ENCODE measurements at places on chromosomes 2 and 18. TPM values are rescaled to one million over a fixed set of nuclear protein-coding genes. Genes with fewer than 3 reads are reported as not detected.

Gene TMEFF2
- total RNA-seq = not detected

- H3K4me3 ChIP-seq = no peak overlapping the region
- H3K36me3 ChIP-seq = no peaks in the 10 kb centered on the region
- H3K4me1 ChIP-seq = no peaks in the 10 kb centered on the region
- no peaks in the 10 kb centered on the region for H3K27me3 ChIP-seq
- no peak for DNase-seq
Observed at GRCh38 chr2:207937823-207938222, 87.5 kb downstream of the PLEKHM3 start.

- no peak overlapping the region for H3K27ac ChIP-seq
- no peaks in the 10 kb centered on the region for H3K27me3 ChIP-seq
- DNase-seq = no peak
- peaks cover 2% of the 10 kb centered on the region for H3K36me3 ChIP-seq
- H3K4me1 ChIP-seq = no peaks in the 10 kb centered on the region
- H3K4me3 ChIP-seq = no peak overlapping the region
Observed at GRCh38 chr2:121386707-121387106, 101.7 kb upstream of the TFCP2L1 start.

- DNase-seq = peak; percentile 75
- no peaks in the 10 kb centered on the region for H3K36me3 ChIP-seq
- peaks cover 8% of the 10 kb centered on the region for H3K4me1 ChIP-seq
- H3K4me3 ChIP-seq = no peak overlapping the region
- H3K27me3 ChIP-seq = no peaks in the 10 kb centered on the region
Observed at GRCh38 chr2:45909677-45910191, 258.3 kb downstream of the PRKCE start.

DNA sequence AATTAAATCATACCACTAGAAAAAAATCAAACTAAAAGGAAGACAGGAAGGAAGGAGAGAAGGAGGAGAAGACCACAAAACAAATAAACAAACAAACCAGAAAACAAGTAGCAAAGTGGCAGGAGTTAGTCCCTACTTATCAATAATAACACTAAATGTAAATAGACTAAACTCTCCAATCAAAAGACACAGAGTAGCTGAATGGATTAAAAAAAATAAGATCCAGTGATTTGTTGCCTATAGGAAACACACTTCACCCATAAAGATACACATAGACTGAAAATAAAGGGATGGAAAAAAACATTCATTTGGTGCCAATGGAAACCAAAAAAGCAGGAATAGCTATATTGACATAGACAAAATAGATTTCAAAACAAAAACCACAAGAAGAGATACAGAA is 23.4 kb upstream of the BAZ2B start:
- no peaks in the 10 kb centered on the region for H3K4me1 ChIP-seq
- H3K36me3 ChIP-seq = no peaks in the 10 kb centered on the region
- no peak overlapping the region for H3K4me3 ChIP-seq
- no peak overlapping the region for H3K27ac ChIP-seq
- H3K27me3 ChIP-seq = no peaks in the 10 kb centered on the region

DNA sequence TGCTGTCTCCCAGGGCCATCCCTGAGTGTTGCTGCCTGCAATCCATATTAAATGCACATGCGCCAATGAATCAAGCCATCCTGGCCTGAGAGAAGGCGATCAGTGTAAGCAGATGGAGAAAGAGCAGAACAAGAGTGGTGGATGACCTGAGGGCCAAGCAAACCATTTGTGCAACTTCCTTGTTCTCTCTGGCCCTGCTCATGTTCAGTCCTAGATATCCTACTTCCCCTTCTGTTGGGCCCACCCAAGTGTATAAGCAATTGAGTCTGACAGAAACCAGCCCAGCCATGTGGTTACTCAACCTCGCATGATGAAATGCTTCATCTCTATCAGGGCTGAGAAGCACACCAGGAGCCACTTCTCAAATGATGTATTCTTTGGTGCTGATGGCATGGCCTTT is 383.1 kb upstream of the ID2 start:
- H3K27ac ChIP-seq = peak overlapping the region; percentile 80
- no peak overlapping the region for H3K4me3 ChIP-seq
- DNase-seq = no peak
- no peaks in the 10 kb centered on the region for H3K36me3 ChIP-seq

DNA sequence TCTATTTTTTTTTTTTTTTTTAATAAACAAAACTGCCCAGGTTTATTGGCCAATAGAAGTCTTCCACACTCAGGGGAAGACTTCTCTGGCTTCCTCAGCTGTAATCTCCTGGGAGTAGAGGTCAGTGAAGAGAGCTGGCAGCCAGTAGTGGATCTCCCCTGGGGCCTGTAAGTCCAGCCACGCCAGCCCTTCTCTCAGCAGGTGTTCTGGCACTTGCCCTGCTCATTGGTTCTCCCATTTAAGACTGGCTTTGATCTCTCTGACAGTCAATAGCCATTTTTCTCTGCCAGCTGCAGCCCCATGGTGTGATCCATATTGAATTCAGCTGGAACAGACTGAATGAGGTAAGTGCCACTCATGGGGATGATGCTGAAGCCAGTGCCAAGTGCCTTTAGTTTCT is 170.6 kb upstream of the SPHKAP start:
- no peak overlapping the region for H3K27ac ChIP-seq
- no peaks in the 10 kb centered on the region for H3K27me3 ChIP-seq
- H3K4me3 ChIP-seq = no peak overlapping the region
- H3K36me3 ChIP-seq = no peaks in the 10 kb centered on the region
- H3K4me1 ChIP-seq = no peaks in the 10 kb centered on the region

DNA sequence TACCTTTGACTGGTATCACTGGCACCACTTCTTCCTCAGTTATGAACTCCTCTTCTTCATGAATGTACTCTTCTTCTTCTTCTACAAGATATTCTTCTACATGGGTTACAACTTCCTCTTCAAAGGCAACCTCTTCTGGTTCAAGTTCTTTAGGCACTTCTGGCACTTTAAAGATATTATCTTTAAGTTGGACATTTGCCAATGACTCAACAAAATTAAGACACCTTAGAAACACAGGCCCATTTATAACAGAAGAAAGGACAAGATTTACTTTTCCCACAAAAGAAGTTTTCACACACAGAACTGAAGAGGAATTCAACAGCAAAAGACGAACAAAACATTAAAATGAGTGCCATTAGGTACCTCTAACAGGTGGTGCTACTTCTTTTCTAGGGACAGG is 127.3 kb downstream of the TTN start:
- no peaks in the 10 kb centered on the region for H3K36me3 ChIP-seq
- no peaks in the 10 kb centered on the region for H3K4me1 ChIP-seq
- H3K27me3 ChIP-seq = no peaks in the 10 kb centered on the region
- no peak overlapping the region for H3K4me3 ChIP-seq
- DNase-seq = no peak

DNA sequence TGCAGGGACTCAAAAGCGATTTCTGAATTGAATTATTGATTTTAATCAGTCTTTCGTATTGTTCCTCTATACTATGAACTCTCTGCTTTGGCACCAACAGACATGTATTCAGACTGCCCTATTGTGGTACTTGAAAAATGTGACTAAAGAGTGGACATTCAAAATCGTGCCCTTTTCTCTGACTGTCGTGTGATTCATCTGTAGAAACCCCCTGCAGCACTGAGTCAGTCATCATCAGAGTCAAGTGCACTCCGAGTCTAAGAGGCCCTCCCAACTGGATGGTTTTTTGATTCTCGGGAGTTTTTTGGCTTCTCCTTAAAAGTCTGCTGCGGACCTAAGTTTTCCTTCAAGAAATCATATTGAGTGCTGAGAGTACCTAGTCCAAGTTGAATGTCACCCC is 96.4 kb upstream of the FOSL2 start:
- H3K4me3 ChIP-seq = no peak overlapping the region
- no peak overlapping the region for H3K27ac ChIP-seq
- DNase-seq = no peak
- H3K36me3 ChIP-seq = peaks cover 7% of the 10 kb centered on the region
- H3K27me3 ChIP-seq = no peaks in the 10 kb centered on the region
